ENCODE measurements at places on chromosomes 1 and 21.

DNA sequence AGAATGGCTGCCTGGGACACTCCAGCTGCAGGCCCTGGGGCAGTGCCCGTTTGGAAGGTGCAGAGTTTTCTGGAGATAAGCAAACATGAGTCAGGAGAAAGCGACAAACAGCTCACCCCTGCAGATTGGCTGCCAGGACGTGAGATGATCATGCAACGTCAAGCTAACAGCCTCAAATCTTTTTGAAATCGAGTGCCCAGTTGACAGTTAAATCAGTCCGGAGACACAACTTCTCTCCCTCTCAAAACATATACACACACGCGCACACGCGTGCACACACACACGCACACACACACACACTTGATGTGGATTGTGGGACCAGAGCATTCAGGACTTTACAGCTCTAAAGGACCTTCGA is 49.4 kb downstream of the TENT5C start:
- no peak for DNase-seq

DNA sequence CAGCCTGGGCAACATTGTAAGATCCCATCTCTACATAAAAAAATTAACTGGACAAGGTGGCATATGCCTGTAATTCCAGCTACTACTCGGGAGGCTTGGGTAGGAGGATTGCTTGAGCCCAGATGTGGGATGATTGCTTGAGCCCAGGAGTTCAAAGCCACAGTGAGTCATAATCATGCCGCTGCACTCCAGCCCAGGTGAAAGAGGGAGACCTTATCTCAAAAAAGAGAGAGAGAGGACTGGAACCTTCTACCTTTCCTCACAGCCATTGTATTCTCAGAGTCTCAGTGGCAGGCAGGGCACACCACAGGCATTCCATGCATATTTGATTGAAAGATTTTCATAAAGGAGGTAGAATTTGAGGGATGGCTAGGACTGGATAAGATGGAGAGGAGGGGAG is 78.4 kb downstream of the KIF14 start:
- DNase-seq = no peak

DNA sequence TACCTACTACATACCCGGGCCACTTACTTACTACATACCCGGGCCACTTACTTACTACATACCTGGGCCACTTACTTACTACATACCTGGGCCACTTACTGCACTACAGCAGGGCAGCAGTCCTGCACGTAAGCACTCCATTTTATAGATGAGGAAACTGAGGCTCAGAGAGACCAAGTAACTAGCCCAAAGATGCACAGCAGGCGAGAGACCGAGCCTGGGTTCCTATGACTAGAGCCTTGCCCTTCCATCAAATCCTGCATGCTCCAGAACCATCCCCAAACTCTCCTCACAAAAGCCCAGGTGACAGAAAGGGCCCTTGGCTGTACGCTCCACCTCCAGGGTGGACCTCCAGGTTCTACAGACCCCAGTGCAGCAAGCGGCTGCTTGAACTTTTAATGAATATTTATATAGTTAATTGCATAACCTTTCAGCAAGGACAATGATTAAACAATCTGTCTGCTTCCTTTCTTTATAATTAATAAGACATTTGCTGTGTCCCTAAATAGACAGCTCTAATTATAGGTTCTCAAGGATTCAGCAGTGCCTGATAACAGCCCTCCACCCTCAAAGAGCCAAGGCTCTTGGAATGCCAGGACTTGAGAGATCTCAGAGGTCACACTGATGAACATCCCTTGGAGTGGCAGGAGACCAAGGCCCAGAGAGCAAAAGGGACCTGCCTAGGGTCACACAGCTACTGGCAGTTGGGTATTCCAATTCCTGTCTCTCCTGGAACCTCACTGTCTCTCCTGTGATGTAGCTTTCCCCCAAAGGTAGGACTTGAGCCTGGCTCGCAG is 43.4 kb downstream of the LRP8 start:
- peak; percentile 24 for DNase-seq

- DNase-seq = no peak
Observed at GRCh38 chr21:43600642-43601402, 58.5 kb downstream of the HSF2BP start.

DNA sequence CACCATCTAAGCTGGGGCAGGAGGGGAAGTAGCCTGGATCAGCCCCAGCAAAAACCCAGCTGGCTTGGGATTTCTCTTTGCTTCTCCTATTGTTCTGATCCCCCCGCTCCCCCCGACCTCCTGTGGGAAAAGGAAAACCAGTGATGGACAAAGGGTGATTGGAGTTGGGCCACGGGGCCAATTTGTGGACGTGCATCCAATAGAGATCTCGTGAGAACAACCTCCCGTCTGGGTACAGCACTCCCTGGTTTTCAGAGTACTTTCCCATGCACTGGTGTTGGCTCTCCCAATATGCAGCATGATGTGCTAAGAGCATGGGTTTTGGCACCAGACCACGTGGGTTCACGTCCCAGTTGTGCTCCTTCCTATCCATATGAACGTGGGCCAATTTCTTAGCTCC is 9.0 kb downstream of the BLACAT1 start:
- no peak for DNase-seq

GRCh38 chr1:34296059-34296458 is 119.4 kb downstream of the C1orf94 start:
- no peak for DNase-seq

- DNase-seq = no peak
Observed at GRCh38 chr1:223500560-223501425, 107.6 kb downstream of the CCDC185 start.

DNA sequence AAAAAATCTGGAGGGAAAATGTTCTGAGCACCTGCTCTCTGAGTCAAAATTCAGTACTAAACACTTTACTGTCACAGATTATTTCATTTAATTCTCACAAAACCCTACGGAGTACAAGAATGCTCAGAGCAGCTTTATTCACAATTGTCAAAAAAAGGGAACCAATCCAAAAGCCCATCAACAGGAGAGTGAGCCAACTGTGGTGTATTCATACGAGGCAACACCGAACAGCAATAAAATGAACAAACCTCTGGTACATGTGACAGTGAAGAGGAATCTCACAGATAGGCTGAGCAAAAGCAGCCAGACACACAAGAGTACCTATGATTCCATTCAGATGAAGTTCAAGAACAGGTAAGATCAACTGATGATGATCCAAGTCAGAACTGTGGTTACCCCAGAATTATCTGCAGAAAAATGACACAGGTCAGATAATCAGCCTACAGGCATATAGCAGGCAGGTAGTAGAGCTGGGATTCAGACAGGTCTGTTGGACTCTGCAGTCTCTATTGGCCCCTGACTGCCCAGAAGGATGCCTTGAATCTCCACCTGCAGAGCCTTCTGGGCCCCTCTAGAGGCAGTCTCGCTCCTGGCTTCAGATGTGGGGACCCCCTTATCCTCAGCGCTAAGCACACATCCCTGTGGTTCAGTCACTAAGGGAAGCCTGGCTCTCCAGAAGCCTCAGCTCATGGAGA is 19.2 kb downstream of the SLC9A1 start:
- DNase-seq = no peak

DNA sequence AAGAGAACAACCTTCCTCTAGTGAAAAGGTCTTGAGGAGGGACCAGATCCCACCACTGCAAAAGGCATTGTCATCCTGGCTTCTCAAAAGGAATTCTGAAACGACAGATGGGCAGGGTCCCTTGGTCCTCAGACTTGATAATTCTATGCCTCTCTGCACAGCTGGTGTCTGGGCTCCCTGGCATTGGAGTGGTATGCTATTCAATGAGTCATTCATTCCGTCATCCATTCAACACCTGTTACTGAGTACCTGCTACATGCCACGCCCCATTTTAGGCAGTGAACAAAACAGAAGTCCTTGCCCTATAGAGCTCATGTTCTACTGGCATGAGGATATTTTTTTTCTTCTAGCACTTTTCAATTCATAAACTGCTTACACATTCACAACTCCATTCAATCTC is 45.8 kb upstream of the HMGB4 start:
- DNase-seq = no peak

GRCh38 chr1:27314169-27314568 is 7.8 kb upstream of the TMEM222 start:
- DNase-seq = peak; percentile 2

DNA sequence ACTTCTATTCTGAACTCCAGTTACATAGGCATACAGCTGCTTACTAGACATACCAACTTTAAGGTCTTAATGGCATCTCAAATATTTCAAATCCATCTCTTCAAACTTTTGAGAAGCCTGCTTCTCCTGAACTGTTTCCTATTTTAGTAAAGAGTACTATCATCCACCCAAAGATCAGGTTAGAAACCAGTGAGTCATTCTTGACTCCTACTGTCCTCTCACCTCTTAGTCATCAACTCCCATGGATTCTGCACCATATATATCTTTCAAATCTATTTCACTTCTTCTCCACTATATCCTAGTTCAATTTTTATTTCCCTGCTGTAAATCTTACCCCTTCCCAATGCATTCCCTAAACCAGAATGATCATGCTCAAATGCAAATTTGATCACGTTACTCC is 18.1 kb upstream of the BEND5 start:
- no peak for DNase-seq

DNA sequence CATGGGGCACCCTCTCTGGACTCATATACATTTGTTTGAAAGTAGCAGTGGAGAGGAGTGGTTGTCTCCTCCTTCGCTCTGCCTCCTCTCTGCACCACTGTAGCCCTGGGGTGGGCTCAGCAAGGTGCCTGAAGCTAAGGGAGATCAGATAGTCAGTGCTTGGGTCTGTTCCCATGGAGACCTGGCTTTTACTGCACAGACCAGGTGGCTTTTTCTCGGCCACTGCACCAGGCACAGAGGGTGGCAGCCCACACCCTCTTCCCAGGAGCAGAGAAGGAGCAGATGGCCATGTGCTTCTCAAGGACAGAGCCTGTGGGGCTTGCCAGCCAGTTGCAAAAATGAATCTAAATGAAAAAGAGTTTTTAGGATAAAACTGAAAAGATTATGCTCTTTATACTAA is 123.4 kb upstream of the KCNK1 start:
- peak; percentile 15 for DNase-seq

GRCh38 chr1:76862447-76862846 is 4.8 kb upstream of the ST6GALNAC5 start:
- DNase-seq = no peak

DNA sequence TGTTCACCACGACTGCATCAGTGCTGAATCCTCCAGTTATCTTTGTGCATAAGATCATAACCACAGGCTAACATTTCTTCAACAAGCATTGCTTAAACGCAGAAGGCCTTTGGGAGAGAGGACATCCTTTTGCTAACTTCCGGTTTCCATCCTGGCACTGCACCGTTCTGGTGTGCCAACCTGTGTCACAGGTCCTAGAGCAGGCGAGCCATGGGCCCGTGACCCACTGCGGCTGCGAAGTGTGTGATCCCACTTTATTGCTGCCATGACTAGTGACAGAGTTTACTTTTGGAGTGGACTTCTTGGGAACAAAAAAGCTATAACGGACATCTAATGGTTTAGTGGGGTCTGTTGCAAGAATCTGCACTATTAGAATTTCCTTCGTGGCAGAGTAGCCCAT is 42.9 kb downstream of the ADAMTS5 start:
- DNase-seq = no peak

GRCh38 chr1:20047096-20047495 is 22.9 kb upstream of the PLA2G5 start:
- no peak for DNase-seq

DNA sequence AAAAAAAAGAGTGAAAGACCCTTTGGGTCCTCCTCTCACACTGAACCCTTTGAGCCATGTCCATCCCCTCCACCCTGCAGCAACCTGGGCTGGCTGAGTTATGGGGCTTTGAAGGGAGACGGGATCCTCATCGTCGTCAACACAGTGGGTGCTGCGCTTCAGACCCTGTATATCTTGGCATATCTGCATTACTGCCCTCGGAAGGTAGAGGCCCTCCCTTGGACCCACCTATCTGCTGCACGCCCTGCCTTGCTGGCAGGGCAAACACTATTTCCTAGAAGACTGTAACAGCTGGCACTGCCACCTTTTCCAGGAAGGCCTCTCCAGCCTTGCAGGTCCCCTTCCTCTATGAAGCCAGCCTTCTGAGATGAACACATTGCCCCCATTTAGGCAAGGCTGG is 1.1 kb downstream of the SLC50A1 start:
- no peak for DNase-seq

- DNase-seq = no peak
Observed at GRCh38 chr1:163656095-163656759, 334.5 kb downstream of the NUF2 start.

GRCh38 chr1:167797015-167797414 is 75.2 kb downstream of the MPZL1 start:
- no peak for DNase-seq

DNA sequence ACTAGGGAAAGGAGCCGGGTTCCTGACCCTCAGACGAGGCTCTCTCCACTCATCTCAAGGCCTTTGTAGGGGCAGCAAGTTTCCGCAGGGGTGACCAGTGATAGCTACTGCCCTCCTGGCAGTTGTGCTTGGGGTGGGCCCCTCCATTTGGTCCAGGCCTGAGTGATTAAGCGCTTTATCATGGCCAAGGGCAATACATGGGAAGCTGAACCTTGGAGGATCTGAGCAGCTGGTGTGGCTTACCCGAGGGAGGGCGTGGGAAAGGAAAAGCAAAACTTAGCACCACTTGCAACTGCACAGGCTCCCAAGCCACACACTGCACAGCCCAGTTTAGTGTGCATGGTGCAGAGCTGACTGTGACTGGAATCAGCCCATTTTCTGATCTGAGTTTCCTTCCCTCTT is 47.8 kb downstream of the GADD45A start:
- no peak for DNase-seq

DNA sequence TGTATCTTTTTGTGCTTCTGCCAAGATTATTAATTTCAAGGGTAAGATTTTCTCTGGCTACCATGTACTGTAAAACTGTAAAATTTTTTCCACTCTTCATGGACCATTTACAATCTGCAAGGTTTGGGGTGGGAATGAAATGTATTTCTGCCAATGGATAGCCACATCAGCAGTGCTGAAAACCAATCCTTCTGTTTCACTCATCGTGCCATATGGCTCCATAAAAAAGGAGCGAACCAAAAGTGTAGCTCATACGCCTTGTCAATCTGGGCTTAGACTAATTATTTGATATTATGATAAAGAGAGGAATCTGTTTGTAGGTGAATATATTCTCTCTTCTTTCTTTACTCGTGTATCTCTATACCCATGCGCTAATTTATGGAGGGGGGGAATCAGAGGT is 3.0 kb upstream of the SLC44A5 start:
- no peak for DNase-seq

DNA sequence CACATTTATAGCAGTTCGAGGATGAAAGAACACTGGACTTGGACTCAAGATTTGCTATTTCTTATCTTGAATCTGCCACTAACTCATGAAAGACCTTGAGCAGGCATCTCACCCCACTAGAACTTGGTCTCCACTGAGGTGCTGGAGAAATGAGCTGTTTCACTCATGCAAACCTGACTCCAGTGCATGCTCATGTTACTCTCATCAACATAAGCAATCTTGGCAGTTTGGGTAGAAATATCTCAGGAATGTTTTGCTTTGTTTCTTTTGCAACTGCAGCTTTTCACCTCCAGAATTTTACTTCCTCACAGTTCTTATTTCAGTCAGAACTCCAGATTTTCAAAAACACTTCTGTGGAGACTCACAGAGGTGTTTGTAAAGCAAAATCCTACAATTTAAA is 46.2 kb upstream of the DAB1 start:
- no peak for DNase-seq

- no peak for DNase-seq
Observed at GRCh38 chr1:246599315-246599714, 33.1 kb downstream of the CNST start.

GRCh38 chr1:107147843-107148242 is 7.0 kb downstream of the NTNG1 start:
- DNase-seq = no peak

- no peak for DNase-seq
Observed at GRCh38 chr1:56437959-56438358, 141.4 kb downstream of the PLPP3 start.

- peak; percentile 21 for DNase-seq
Observed at GRCh38 chr1:58515794-58516401, 30.6 kb downstream of the OMA1 start.

- no peak for DNase-seq
Observed at GRCh38 chr1:243267471-243267880, 11.6 kb downstream of the SDCCAG8 start.

Data from posterior cingulate gyrus (tissue), 11 donors.